SW 1271 (cell line): ENCODE measurements at places on chromosomes 1 and 21.

DNA sequence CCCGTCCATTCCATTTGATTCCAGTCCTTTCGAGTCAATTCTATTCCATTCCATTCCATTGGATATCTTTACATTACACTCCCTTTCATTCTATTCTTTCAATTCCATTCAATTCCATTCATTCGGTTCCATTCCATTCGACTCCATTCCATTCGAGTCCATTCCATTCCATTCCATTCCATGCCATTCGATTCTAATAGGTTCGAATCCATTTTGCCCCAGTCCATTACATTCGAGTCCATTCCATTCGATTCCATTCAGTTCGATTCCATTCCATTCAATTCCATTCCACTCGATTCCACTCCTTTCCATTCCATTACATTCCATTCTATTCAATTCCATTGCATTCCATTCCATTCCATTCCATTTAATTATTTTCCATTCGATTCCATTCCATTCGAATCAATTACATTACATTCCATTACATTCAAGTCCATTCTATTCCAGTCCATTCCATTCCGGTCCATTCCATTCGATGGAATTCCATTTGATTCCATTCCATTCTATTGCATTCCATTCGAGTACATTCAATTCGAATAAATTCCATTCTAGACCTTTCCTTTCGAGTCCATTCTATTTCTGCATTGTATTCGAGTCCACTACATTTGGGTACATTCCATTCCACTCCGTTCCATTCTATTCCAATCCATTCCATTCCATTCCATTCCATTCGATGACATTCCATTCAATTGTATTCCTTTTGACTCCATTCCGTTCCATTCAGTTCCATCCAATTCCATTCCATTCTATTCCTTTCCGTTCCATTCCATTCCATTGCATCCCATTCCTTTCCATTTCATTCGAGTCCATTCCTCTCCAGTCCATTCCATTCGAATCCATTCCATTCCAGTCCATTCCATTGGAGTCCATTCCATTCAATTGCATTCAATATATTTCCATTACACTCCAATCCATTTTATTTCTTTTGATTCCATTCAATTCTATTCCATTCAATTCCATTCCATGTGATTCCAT, 2604.8 kb upstream of the TPTE start:
- no peak for DNase-seq

GRCh38 chr1:73604739-73605138, 593.2 kb downstream of the LRRIQ3 start:
- DNase-seq, result no peak

GRCh38 chr1:61300899-61301298, 218.5 kb downstream of the NFIA start:
- DNase-seq, result no peak

GRCh38 chr1:101497881-101498559, 261.2 kb downstream of the S1PR1 start:
- no peak for DNase-seq

- DNase-seq, result no peak
Observed at GRCh38 chr21:33644383-33645074, 2.2 kb downstream of the ITSN1 start.

GRCh38 chr21:35208104-35208503, 159.0 kb upstream of the RUNX1 start:
- DNase-seq, result no peak

- no peak for DNase-seq
Observed at GRCh38 chr1:200034761-200035396, 7.4 kb downstream of the NR5A2 start.
